NCI-H2171 (cell line): ENCODE measurements at places on chromosomes 6 and 20.
A peak's percentile ranks its signal among the peaks of the same experiment; 100 is the strongest.

DNA sequence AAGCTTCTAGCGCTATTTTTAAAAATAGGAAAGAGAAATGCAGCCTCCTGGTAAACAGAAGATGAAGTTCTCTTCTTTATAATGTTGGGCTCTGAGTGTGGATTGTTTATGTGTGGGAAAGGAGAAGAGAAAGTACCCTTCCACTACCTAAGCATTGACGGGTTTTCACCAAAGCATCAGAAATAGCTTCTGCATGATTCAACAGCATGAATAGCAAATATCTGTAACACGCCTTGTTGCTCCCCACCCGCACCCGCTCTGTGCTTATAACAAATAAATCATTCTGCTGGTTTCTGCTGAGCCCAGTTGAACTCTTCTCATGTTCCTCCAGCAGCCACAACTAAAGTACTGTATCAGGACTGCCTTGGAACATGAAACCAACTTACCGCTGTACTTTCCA lies 20.7 kb downstream of the TXLNB start:
- DNase-seq: no peak

DNA sequence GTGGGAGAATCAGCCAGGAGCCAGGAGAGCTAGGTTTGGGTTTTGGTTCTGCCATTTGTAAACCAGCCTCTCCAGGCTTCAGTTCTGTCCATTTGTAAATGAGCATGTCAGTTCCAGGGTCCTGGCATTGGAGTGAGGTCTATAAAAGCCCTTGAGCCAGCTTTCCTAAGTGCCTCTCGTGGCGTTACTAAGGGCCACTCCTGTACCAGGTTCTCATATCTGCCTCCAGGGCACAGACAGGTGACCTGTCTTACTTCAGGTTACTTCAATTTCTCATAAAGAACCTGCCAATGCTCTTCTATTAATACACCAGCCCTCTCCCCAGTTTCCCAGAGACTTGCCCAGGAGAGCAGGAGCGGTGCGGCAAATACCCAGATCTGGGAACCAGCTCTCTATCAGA lies 101.9 kb downstream of the VEGFA start:
- DNase-seq: no peak

DNA sequence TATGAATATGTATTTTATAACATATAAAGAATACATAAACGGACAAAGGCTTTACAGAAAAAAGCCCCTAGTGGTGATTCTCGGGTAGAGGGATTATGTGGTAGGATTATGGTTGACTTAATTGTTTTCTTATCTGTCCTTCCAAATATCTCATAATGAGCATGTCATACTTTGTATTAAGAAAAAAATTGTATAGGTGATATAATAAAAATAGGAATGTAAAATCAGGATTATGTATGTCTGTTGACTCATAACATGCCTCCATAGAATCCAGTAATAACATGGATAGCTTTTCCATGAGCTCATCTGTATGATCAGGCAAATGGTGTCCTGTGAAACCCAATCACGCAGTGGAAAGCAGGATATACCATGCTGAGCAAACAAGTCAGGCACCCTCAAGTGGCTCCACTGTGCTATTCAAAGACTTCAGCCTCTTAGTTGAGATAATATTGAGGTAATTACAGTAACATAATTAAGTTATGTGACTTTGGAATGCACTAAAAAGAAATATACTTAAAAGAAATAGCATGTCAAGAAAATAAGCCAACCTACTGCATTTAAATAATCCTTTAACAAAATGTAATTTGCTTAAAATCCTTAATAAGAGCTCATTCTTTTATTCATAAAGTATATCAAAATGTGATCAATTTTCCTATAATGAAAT lies 39.6 kb upstream of the PRELID3B start:
- no peak for DNase-seq

DNA sequence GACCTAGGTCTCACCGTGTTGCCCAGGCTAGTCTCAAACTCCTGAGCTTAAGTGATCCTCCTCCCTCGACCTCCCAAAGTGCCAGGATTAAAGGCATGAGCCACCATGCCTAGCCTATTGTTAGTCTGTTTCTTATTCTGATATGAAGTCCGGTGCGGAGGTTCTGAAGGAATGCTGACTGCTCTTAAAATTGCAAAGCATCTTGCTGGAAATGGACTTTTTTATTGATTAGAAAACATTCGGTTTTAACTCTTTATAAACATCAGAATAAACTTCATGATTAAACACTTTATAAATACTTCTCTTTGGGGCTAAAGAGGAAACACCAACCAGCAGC lies 3.2 kb downstream of the TNFAIP3 start:
- DNase-seq: no peak

DNA sequence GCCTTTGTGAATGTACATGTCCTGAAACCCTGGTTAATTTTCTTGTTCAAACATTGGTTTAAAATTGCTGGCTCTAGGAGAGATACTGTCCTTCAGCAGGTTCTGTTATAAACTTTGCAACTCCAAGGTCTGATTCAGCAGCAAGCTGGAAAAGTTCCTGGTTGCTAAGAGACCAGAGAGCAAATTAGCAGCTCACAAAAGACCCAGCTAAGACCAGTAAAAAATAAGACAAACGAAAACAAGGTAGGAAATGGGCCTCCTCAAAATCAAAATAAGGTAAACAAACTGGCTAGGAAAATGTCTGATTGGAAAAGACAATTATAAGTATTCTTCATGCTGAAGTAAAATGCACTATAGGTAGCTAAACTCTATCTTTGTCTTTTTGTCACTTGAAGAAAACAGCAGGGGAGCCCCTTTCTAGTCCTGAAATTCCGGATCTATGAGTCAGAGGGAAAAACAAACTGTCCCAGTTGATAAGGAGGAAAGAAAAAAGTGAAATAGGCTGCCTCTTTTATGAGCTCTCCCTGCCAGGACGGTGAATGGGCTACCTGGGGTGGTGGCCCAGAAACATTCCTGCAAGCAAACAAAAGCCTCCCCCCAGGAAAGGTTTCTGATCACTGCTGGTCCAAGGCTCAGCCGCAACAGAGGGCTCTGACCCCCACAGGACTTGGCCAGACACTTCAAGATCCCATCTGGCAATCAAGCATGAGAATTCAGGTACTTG lies 41.6 kb downstream of the UNC5CL start:
- no peak for DNase-seq

DNA sequence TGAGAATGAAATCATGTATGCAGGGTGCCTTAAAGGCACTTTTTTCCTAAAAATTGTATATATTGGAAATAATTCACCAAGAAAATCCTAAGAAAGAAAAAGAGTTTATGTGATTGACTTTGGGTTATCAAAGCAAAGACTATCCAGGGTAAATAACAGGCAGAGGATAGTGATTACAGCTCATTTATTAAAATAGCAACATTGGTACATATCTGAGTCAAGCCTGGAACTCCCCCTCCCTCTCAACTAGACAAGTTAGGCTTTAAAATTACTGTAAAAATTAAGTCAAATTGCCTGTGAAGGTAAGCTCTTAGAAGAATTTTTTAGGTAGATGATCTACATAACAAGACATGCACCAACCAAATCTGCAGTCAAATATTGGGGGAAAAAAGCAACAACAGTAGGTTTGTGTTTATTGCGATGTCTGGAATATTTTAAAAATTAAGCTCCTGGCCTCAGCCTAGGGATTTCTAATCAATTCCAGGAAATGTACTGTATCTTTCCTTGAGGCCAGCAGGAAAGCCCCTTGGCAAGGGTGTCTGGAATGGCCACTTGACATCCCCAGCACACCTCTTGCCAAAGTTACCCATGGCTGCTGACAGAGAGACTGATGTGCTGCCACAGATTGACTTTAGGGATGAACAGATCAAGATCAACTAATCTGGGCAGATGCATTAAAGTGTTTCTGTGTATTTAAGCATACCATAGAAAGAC lies 31.2 kb upstream of the HBS1L start:
- no peak for DNase-seq

DNA sequence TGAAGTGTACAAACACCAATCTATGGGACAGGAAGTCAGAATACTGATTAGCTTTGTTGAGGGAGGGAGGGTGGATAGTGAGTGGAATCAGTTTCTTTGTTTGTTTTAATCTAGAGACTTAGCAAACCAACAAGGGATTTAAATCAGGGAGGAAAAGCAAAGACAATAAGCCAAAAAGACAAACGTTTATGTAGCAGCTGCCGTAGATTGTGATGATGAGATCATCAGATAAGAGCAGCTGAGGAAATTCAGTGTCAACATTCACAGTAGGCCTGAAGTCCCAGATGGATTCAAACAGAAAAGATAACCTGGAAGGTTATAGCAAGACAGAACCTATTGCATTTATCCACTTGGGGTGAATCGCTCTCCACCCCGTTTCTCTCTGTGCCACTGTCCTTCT lies 104.9 kb upstream of the SYNDIG1 start:
- peak; percentile 54 for DNase-seq
